Stimulated activated CD4-positive, alpha-beta T cell treated with anti-CD3 and anti-CD28 coated beads, TNF-alpha, amount 100 ng/mL, for 24 hours (primary cell): ENCODE measurements at places on chromosomes 16 and 17.

- DNase-seq: no peak
Measured at GRCh38 chr17:46851029-46851741, at the start of gene WNT9B. Gene WNT9B, plus strand, starts transcription at chr17:46851583. Its CDS starts 56 bp downstream, at chr17:46851639.

DNA sequence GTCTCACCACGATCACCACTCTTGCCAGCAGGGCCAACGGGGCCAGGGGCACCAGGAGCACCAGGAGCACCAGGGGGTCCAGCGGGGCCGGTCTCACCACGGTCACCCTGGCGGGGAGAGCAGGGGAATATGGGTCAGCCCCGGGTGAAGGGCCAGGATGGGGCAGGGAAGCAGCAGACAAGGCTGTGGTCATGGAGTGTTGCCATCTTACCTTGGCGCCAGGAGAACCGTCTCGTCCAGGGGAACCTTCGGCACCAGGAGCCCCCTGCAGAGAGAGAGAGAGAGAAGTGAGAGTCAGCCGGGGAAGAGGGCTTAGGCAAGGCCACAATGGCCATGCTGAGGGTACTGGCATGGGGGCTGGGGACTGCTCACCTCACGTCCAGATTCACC lies 12.9 kb downstream of the COL1A1 start:
- no peak for DNase-seq

GRCh38 chr17:75367312-75367711 lies 38.2 kb downstream of the GRB2 start:
- no peak for DNase-seq

GRCh38 chr17:37344519-37344918 lies 31.3 kb upstream of the C17orf78 start:
- DNase-seq: no peak

DNA sequence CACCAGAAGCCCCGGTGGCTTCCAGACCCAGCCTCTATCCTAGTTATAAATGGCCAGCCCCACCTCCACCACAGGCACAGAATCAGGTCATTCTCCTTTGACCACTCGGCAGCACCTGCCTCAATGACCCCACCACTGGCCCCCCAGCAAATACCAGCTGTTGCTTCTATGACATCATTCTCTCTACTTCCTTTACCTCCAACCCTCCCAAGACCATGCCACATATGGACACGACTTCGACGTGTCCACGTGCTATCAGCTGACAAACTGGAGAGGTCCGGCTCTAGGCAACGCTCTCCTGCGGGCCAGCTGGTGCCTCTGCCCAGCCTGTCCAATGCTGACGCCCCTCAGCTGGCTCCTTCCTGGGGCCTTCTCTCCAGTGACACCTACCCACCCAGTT lies 5.9 kb downstream of the ALYREF start:
- no peak for DNase-seq

GRCh38 chr17:50358177-50358576 lies 12.3 kb downstream of the XYLT2 start:
- DNase-seq: no peak

DNA sequence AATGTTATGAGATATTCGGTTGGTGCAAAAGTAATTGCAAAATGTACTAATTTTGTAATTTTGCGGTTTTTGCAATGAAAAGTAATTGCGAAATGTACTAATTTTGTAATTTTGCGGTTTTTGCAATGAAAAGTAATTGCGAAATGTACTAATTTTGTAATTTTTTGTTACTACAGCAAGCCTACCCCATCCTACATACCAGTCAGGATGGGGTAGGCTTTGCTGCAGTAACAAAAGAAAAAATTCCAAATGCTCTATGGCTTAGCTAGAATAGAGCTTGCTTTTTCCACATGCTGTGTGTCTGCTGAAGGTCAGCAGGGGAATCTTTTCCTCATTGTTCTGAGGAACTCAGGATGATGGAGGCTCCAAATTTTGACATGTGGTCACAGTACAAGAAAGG lies 83.3 kb upstream of the GPRC5B start:
- DNase-seq: no peak

DNA sequence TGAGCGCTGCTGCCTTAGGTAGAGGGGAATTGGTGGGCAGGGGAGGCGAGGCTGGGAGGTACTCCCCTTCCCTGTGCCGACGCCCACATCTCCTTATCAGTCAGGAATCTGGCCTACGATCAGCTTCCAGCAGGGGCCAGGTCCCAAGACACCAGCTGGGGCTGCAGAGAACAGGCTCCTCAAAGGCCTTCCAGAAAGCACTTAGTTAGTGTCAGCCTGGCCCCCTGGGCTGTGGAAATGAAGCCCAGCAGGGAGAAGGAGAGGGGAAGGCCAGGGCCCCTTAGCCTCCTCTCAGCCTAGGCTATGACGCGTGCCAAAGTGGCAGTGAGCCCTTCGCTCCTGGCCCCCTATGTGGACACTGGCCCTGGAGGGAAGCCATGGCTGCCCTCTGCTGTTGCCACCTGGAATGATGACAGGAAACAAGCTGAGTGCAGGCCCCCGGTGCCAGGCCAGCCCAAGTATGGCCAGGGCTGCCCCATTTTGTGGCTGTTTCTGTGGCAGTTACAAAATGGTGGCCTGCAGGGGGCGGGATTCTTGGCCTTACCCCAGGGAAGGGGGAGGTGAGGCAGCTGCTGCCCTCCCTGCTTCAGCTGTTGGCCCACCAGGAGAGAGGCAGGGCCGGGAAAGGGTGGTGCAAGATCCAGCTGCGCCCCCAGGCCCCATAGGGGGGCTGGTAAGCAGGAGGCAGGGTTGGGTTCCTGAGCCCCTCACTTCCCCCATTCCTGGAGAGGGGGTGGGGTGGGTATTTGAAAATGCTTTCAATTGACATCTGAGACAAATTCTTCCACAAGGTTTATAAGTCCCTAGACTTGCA lies 11.3 kb downstream of the TBX4 start:
- DNase-seq: no peak
